Retina (tissue), 1 donor: ENCODE measurements at places on chromosomes 1 and 21.

DNA sequence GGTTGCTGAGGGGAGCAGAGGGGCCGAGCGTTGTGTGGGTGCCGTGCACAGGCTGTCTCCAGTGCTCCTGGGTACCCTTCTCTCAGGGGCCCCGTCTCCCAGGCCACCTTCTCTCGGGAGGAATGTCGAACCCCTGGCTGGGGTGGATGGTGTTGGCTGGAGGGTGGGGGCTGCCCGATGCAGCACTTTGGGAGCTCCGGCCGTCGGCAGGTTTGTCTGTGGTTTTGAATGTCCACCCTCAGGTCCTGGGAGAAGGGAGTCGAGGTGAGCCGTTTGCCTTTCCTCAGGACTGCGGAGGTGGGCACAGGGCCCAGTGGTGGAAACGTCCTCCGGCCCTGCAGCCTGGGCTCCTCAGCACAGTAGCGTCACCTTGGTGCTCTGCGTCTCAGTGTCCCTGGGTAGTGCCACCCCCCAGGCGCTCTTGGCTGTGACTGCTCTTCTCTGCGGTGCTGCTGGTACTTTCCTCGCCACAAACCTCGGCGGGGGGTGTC, 14.5 kb downstream of the SLX9 start:
- no peak for DNase-seq

DNA sequence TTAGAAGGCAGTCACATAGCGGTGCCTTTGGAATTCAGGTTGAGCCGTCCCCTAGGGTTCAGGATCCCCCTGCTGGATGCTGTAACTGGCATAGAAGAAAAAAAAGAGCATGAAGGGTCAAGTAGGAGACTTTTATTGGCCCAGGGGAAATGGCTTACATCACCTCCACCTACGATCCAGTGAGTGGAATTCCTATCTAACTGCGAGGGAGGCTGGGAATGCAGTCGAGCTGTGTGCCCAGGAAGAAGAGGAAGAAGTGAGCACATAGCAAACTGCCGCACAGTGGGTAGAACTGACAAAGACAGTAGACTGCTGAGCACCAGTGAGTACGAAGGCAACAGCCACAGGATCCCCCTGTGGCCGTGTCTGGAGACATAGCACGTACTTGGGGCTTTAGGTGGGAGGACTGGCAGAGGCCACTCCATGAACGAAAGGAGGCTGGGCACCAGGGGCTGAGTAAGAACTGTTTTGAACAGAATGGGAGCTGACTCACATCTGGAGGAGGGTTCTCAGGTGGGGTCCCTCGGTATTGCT, 79.2 kb downstream of the RNF220 start:
- DNase-seq = no peak

DNA sequence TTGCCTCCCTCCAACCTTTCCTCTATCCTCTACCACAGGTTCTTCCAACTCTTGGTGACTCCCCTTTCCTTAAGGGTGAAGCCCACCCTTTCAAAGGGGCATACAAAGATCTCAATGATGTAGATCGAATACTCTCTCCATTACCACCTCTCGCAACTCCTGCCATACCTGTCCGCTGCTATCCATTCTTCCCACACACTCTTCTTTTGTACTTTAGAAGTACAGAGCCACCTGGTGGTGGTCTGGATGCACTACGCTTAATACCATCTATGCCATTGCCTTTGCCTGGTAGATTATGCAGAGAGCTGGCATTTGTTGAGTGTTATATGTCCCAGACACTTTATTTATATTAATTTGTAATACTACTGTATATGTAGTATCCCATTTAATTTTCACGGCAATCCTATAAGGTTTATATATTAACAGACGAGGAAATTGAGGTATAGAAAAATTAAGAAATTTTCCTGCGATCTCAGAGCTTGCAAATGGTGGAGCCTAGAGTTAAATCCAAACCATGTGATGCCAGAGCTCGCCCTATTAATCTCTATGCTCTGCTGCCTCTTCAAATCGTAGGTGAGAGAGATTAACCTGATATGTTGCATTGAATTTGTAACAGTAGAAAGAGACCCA, 22.9 kb downstream of the TSHB start:
- peak; percentile 52 for DNase-seq

DNA sequence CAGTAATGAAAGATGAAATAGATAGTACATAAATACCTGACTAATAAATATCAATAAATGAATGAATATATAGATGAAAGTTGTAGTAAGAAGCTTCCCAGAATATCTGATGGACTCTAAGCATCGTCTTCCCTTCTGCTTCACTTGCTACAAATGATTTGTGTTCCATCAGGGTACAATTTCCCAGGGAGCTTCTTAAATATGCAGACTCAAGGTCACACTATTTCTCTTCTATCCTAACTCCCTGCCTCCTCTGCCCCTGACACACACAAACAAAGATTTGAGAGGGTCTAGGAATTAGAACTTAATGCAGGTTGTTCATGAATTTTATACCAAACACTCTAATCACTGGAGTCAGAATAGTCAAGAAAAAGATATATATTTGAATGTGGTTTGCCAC, 415.9 kb upstream of the TMPRSS15 start:
- no peak for DNase-seq

DNA sequence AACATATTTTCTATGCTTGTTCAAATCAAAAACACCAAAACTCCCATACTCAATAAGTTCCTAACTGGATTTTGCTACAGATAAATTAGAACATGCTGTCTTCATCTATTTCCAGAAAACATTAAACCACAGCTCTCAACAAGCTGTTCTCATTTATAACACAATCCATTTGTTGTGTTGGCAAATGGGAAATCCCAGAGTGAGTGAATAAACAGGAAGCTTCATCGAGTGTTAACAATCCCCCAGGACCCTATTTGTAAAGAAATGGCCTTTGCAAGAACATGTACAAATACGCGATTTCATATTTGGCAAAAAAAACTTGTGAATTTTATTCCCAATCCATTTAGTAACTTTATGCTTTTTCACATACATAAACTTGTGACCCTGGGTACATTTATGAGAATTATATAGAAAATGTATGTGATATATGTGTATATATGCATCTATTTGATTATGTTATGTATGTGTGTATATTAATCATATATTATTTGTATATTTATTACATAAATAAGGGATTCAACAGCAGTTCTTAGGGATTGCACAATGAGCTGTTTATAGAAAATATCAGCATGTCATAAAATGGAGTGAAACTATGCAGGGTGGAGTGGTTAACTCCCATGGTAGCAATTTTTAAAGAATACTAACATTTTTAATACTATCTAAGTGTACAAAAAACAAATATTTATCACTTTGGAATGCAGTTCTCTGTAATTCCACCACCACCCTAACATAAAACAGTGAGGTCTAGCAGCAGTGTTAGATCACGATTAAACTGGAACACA, 160.0 kb downstream of the NEGR1 start:
- DNase-seq = no peak

GRCh38 chr1:184322253-184322652, 64.6 kb upstream of the C1orf21 start:
- DNase-seq = no peak

GRCh38 chr1:83813576-83813975, 185.4 kb downstream of the TTLL7 start:
- DNase-seq = peak; percentile 12

DNA sequence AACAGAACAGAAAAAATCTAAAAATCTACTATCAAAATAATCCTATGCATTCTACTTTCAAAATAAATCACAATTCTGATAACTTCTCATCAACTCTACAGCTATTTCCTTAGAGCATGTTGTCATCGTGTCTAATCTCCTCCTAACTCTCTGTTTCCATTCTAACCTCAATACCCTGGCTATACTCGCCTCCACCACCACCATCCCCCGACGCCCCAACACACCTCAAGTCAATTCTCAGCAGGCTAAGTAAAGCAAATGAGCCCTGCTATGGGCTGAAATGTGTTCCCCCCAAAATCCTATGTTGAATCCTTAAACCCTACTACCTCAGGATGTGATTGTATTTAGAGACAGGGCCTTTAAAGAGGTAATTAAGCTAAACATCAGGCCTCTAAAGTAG, 34.6 kb downstream of the NRDC start:
- DNase-seq = no peak

- peak; percentile 54 for DNase-seq
Measured at GRCh38 chr1:21238141-21238800, 52.0 kb downstream of the ECE1 start.

- DNase-seq = no peak
Measured at GRCh38 chr1:67838180-67838910, 5.1 kb upstream of the GNG12 start.
